NCI-H1417 treated with DMSO at 0.1 percent for 48 hours (cell line): ENCODE measurements at places on chromosomes 12 and 14.
A peak's percentile ranks its signal among the peaks of the same experiment; 100 is the strongest.

GRCh38 chr12:58368001-58368400 is 426.6 kb downstream of the ATP23 start:
- DNase-seq = no peak

DNA sequence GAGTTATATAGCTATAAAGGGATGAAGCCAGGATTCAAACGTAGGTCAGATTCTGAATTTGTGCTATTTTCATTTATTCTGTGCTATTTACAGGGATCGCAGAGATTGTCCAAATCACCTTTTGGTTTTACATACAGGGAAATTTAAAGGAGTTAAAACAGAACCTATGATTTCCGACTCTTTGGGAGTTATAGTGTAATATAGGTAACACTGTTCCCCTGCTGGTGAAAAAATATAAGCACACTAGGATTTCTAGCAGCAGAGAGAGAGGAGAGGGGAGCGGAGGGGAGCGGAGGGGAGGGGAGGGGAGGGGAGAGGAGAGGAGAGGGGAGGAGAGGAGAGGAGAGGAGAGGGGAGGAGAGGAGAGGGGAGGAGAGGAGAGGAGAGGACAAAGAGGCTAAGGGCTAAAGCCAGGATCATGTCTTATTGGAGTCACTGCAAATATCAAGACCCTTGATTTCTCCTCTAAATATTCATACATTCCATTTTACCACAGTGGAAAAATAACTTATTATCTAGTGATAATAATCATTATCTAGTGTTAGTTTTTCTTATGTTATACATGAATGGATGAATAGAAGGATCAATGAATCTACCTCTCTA is 46.2 kb upstream of the KCNH5 start:
- DNase-seq = no peak

DNA sequence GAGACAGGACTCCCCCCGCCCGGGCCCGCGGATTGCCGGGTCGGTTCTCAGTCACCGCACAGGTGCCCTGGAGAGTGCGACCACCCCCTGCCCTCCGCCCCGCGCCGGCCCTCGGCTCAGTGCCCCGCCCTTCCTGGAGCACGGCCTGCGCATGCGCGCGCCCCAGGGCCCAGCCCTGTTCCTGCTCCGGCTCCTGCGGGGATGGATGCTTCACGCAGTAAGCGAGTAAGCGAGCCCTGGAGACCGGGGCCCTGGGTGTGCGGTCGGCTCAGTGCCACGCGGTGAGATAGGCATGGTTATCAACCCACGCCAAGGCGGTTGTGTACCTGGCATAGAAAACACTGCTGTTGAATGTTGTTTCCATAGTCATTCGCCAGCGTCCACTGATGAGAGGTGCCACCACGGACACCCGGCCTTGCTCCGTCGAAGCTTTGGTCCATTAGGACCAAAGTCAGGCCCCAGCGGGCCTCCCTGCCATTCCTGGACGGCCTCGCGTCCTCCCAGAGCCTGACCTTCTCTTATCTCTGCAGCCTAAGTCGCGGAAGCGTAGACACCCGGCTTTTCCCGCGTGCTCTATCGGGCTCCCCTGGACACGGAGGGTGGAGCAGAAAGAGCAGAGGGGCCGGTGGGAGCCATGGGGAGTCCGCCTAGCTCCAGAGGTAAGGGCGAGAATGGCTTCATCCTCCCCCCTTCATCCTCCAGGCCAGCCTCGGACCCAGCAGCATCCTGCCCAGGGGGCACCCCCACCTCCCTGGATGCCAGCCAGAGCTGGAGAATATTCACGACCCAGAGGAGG is 90.6 kb downstream of the PAPOLA start:
- DNase-seq = no peak

DNA sequence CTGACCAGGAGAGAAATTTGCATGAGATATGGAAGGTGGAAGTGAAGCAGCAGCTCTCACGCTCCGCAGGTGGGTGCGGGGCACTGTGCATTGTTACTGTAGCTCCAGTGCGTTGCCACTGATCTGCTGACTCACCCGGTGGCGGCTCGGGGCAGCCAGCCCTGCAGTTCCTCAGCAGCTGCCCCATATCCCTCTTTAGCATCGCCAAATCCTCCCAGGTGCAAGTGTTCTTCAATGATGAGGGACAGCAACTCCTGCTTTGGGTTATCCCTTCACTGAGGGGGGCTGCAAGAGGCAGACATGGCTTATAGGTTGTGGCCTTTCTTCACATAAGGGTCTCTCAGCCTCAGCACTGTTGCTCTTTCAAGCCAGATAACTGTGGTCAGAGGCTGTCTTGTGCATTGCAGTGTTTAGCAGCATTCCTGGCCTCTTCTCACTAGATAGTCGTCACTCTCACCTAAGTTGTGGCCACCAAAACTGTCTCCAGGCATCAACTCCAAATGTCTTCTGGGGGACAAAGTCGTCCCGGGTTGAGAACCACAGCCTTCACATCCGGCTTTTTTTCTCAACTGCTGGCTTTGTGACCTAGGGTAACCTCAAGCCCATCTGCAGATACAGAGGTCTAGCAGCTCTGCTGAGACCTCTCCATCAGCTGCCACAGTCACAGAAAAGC is 180.8 kb downstream of the EFCAB11 start:
- DNase-seq = no peak

- no peak for DNase-seq
Observed at GRCh38 chr12:95953000-95953399, 9.9 kb downstream of the AMDHD1 start.

DNA sequence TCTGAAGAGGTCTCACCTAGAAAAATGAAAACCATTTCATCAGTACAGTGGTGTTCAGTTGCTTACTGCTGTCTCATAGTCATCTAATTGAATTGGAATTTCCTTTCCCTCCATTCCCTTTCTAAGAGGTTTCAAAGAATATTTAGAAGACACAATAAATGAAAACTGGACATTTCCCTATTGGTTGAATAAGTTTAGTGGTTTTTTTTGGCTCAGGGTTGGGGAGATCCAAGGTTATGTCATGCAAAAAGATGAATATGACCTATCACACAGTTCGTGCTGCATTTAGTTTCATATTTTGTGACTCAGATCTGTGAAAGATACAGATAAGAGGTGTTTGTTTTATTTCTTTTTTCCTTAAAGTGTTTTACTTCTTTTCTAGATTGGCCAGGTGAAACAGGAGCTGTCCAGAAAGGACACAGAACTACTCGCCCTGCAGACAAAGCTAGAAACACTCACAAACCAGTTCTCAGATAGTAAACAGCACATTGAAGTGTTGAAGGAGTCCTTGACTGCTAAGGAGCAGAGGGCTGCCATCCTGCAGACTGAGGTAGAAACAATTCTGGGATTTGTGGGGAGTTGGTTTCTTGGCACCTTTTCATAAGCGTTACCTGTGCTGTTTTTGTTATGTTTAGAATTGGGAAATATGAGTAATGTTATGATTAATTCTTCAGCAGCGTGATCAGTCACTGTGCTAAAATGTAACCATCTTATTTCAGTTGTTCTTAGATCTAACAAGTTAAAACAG is 124.6 kb downstream of the ERC1 start:
- no peak for DNase-seq

GRCh38 chr14:42224053-42224888 is 617.6 kb downstream of the LRFN5 start:
- peak; percentile 29 for DNase-seq

DNA sequence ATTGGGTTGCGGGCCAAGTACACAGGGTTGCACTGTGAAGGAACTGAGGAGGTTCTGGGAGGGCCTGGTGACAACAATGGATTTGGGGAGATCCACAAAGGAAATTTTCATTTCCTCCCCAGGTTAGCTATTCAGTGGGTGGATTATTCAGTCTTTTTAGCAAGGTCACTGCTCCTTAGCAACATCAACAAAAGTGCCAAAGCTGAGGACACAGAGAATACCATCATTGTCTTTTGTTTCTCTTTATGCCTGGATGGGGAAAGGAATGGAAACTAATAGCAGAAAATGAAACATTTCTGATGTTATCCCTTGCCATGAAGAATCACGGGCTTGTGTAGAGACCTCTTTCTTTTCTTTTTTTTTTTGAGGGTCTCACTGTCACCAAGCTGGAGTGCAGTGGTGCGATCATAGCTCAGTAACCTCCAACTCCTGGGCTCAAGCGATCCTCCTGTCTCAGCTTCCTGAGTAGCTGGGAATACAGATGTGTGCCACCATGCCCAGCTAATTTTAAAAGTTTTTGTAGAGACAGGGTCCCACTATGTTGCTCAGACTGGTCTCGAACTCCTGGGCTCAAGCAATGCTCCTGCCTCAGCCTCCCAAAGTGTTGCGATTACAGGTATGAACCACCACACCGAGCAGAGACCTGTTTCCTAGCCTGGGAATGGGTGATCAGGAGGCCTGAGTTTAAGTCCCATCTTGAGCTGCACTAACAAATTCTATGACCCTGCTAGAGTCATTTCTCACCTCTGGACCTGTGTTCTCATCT is 6.5 kb downstream of the PPP1R3E start:
- no peak for DNase-seq

DNA sequence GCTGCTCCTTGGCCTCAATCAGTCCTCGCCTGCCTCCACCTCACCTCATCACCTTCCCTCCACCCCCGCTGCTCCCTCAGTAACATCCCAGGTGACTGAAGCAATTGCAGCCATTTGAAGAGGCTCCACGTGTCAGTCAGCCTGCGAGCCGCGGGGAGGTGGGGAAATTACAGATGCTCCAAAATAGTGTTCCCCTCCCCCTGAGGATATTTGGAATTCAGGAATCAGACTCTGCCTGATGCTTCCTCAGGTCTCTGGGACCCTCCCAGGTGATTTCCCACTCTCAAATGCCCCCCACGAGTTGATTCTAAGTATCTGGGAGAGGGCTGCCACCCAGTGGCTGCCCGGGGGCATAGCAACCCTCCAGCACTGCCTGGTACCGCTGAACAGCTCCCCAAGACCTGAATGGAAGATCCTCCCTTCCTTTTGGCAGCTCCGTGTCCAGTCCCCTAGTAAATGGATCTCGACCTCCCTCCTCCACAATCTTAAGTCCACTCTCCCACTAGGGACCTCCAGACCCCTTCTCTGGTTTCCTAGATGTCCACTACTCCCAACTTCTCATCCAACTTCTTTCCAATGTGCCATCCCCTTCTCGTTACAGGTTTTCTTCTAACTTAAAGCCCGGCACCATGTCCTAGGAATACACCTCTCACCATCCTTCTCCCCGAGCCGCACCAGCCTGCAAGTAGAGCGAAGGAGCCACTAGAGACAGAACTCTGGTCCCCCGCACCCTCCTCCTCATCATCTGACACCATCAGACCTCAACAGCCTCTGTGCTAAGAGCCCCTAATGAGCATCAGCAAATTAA is 1.4 kb upstream of the ASIC1 start:
- DNase-seq = no peak

DNA sequence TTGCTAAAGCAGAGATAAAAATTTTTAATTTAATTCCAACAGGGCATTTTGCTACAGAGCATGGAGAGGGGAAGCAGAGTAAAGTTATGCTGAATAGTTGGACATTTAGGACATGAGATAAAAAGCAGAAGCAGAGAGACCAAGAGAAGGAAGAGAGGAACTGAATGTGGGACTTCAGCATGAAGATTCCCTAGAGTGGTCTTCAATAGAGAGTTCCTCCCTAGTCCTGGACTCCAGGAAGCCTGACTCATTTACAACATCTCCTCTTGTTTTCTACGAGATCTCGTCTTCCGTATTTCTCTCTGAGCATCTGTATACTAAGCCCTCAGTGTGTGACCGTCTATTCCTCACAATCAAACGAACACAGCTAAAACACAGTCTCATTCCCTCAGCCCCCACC is 35.2 kb upstream of the IFT81 start:
- no peak for DNase-seq

GRCh38 chr14:32692441-32692840 is 246.2 kb upstream of the NPAS3 start:
- no peak for DNase-seq

- DNase-seq = no peak
Observed at GRCh38 chr12:18752280-18752920, 14.5 kb downstream of the CAPZA3 start.

- DNase-seq = no peak
Observed at GRCh38 chr14:60495946-60496345, 10.1 kb upstream of the C14orf39 start.
